T-helper 17 cell (primary cell): ENCODE measurements at places on chromosomes 1 and 21.

GRCh38 chr1:55275941-55276341 is 60.8 kb upstream of the USP24 start:
- no peak for DNase-seq

DNA sequence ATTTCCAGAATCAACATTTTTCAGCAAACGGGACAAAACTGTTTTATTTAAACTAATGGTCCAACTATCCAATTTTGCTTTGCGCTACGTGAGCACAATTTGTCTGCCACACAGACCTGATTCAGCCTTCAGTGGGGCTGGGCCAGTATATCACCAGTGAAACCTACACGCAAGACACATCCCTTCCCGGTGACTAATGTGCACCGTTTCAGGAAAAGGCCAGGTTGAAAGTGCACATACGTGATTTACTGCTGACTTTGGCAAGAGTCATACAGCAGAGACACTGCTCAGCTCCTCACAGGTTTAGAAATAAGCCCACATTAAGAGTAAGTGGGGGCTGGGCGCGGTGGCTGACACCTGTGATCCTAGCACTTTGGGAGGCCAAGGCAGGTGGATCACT is 5.1 kb upstream of the TMEM51 start:
- DNase-seq = no peak

DNA sequence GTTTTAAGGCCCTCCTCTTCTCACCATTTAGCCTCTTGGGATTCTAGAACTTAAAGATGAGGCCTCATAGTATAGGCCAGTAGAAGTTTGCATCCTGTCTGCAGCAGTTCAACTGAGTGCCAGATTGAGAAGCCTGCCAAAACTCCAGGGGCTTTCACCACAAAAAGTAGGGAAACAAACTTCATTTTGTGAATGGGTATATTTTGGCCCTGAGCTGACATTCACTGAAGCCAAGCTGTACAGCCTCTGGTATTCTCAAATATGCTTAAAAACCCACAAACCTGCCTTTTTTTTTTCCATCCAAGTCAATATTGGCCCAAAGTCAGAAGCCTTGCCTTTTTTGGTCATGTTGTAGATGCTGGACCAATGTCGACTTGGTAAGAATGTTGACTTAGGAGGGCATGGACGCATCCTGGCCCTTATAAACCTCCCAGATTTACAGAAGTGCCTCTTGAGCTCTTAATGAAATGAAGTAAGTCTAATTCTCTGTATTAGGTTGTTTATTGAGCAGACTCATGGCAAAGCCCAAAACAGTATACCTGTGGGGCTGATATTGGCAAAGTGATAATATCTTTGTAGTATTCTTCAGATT is 337.5 kb downstream of the CHRM3 start:
- no peak for DNase-seq

GRCh38 chr1:177273141-177273540 is 102.4 kb downstream of the BRINP2 start:
- no peak for DNase-seq

- DNase-seq = no peak
Measured at GRCh38 chr1:48756683-48757316, 19.9 kb downstream of the BEND5 start.

GRCh38 chr21:36193200-36193599 is 36.6 kb downstream of the DOP1B start:
- no peak for DNase-seq

- no peak for DNase-seq
Measured at GRCh38 chr1:35431173-35431599, 126.0 kb downstream of the KIAA0319L start.

GRCh38 chr1:197485790-197486189 is 217.7 kb downstream of the CRB1 start:
- DNase-seq = no peak

DNA sequence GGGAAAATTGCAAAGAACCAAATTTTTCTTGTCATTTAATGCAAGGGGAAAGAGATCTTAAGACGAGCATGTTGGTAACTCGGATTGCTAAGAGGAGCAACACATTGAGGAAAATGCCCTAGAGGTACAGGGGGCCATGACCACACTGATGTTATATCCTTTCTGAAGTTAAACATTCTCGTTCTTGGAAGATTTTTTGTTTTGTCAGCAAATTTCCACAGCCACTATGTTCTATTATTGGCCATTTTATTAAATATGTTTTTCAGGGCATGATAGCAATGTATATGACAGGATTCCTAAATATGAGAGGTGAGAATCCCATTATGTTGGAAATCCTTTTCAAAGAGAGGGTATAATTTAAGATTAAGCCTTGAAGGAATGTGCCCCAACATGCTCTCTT is 627.2 kb upstream of the PKN2 start:
- DNase-seq = no peak

- no peak for DNase-seq
Measured at GRCh38 chr21:27157097-27157496, 190.2 kb upstream of the ADAMTS5 start.

- no peak for DNase-seq
Measured at GRCh38 chr1:25369241-25369640, 31.1 kb downstream of the TMEM50A start.

DNA sequence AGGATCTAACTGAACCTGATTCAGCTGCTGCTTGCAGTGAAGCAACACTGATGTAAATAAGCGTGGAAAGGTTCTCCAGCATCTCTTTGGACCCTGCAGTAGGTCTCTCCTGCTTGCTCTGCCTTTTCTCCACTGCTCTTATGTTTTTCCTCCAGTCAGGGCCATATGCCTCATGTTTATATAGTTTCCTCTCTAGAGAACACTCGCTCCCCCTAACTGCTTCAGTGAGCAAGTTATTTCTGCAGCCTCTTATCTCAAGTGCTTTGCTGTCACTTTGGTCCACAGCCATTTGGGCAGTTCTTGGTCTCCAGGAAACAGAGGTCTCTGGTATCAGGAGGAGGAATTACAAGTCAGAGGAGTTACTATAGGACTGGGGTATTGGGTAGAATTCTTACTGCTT is 5.3 kb downstream of the PRUNE1 start:
- no peak for DNase-seq

DNA sequence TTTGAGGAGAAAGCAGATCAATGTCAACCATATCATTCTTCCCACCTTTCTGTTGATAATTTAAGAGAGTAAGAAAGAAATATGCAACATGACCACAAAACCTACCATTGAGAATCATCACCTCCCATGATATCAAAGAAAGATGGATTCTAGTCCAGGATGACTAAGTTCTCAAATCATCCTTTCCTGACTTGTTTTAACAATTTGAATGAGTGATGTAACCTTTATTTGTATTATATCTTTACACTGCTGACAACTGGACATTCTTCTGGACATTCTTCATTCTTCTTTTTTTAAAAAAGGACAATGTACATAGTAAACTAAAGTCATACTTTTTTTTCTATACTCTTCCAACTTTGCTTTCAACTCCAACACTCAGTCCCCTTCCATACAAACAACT is 9.5 kb downstream of the PSMB4 start:
- no peak for DNase-seq

DNA sequence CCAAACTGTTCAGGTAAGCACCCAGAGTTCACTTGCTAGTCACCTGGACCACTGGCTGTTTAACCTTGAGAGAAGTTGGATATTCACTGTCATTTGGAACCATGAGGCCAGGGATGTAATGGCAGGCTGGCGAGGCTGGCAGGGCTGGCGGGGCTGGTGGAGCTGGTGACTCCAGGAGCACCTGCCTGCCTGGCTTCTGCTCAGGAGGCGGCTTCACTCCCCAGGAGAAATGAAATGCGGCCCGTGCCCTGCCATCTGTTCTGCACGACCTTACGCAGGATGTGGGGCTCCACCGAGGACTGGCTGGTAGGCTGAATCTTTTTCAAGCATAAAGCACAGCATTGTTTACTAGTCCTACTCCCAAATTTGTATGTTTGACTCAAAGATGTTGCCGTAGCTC is 22.7 kb upstream of the MX1 start:
- DNase-seq = no peak

DNA sequence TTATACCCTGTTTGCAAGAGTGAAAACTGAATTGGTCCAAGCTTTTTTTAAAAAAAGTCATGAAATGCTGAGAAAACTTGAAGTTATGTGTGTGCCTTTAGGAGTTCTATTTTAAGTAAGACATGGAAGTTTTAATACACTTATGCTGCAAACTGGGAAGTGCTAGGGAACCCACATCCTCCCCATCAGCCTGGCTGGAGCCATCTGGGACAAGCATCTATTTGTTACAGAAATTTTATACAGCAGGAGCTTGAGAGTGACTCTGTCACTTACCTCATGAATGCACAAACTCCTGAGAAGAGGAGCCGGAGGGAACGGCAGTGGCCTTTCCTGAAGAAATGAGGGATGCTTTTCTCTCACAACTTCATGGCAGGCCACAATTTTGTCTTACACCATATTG is 78.2 kb upstream of the SLC44A3 start:
- DNase-seq = no peak

DNA sequence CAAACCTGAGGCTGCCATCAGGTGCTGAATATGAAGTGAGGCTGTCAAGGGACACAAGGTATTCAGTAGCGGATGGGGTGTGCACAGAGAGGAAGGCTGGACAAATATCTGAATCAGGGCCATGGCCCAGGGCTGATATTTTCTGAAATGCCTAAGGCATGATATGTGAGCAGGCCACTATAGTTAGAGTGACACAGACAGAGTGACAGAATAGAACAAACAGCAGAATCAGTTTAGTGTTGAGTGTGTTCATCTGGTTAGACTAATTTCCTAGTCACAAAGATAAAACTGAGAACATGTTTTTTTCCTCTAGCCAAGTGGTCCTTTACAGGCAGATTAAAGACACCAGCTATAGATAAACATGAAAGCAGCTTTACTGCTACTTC is 3.9 kb downstream of the OVAAL start:
- no peak for DNase-seq

- no peak for DNase-seq
Measured at GRCh38 chr1:159991513-159991912, 37.5 kb upstream of the SLAMF9 start.

- no peak for DNase-seq
Measured at GRCh38 chr1:234768569-234769283, 158.7 kb upstream of the IRF2BP2 start.

- no peak for DNase-seq
Measured at GRCh38 chr1:167871331-167871730, 42.6 kb downstream of the ADCY10 start.

DNA sequence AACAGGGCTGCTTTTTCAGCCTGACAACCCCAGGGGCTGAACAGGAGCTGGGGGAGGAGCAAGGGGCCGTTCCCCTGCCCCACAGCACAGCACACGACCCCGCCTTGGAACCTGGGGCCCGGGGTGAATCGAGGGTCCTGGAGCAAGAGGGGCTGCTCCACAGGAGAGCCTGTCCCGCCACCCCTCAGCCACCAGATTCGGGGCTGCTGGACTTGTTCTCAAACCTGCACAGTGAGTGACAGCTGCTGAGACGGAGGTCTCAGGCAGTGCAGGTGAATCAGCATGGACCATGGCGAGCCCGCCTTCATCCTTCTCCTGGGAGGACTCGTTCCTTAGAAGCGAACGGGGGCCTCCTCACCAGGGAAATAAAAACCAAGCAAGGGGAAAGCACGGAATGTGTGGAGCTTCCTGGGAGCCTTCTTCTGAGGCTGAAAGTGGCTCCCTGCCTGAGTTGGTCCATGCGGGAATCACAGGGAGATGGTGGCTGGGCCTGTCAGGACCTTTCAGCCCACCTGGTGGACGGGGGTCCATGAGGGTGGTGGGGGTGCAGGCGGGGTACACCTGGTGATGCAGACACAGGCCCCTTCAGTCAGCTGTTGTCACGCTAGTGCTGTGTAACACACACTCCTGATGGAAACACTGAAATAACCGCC is 125.4 kb downstream of the SIK1 start:
- DNase-seq = no peak

- DNase-seq = no peak
Measured at GRCh38 chr1:228005511-228006033, 1.2 kb upstream of the WNT3A start.

DNA sequence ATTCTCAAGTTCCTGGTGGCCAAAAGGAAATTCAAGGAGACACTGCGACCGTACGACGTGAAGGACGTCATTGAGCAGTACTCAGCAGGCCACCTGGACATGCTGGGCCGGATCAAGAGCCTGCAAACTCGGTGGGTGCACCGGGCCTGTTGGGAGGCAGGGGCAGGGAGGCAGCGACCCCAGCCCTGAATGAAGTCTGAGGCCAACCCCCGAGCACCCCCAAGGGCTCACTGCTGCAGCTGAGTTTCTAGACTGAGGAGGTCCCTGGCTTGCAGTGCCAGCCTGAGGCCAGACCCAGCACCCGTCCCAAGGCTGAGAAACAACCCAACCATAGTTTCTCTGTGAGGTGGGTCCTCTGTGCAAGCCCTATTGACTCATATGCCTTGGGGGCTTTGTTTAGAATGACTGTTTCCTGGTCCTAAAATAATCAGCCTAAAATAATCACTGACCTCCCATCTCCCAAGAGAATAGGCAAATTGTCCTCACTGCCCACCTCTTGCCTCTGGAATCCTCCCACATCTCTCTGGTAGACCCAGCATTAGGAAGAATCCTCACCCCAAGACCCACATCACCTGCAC is 27.1 kb downstream of the CITED4 start:
- DNase-seq = no peak

DNA sequence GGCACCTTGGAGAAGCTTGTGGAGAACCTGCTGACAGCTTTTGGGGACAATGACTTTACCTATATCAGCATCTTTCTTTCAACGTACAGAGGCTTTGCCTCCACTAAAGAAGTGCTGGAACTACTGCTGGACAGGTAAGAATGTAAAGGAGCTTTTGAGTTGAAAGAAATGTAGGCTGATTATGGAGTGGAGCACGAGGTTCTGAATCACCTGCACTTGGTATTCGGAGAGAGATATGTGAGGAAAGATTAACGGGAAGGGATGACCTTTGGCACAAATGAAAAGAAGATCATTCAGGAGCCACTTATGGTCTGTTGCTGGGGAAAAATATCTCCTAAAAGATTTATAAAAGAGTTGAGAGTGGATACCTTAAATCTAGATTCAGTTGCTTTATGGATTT is 42.7 kb downstream of the RGL1 start:
- no peak for DNase-seq

GRCh38 chr1:68347415-68347814 is 102.3 kb downstream of the RPE65 start:
- DNase-seq = no peak

GRCh38 chr1:241432241-241432640 is 75.2 kb upstream of the RGS7 start:
- DNase-seq = no peak

- DNase-seq = no peak
Measured at GRCh38 chr1:18760156-18760555, 99.3 kb downstream of the TAS1R2 start.

- no peak for DNase-seq
Measured at GRCh38 chr1:40341491-40342380, 24.6 kb upstream of the COL9A2 start.
